GM23248 (cell line): ENCODE measurements at places on chromosomes 4 and X. TPM values are rescaled to one million over a fixed set of nuclear protein-coding genes. Genes with fewer than 3 reads are reported as not detected.

DNA sequence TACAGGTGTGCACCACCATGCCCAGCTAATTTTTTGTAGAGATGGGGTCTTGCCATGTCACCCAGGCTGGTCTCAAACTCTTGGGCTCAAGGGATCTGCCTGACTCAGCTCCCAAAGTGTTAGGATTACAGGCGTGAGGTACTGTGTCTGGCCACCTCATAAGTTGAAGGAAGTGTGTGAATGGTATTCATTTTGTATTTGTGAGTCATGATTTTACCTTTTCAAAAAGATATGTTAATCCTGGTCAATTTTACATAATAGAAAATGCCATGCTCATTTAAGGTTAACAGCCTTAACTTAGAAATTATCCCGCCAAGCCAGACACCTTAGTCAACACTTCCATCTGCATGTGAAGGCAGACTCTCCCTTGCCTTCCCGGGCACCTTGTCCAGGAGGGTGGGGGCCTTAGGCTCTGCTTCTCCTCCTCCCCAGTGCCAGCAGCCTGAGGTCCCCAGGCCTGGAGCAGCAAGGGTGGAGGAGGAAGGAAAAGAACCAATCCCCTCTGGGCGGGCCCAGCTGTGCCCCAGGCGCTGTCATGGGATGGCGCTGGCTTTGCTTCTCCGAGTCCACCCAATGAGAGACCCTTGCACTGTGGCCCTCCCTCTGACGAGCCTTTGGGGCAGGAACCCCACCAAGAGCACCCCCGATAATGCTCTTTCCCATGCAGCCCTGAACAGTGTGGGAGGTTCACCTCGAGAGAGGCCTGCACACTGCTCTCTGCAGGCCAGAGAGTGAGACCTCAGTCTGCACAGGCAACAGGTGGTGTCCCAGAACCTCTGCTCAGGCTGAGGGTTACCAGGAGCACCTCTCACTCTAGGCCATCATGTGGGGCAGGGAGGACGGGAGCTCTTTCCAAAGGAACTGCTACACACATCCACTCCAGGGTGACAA lies 37.3 kb downstream of the RNF212 start:
- DNase-seq, result no peak

GRCh38 chr4:21134994-21135393 lies 434.7 kb downstream of the PACRGL start:
- DNase-seq, result peak; percentile 61

- no peak for DNase-seq
Observed at GRCh38 chr4:141153751-141154510, 20.7 kb upstream of the RNF150 start.

GRCh38 chrX:74814681-74815080 lies 110.6 kb downstream of the NEXMIF start:
- DNase-seq, result no peak

- no peak for DNase-seq
Observed at GRCh38 chr4:175813821-175814220, 1.8 kb upstream of the GPM6A start.

DNA sequence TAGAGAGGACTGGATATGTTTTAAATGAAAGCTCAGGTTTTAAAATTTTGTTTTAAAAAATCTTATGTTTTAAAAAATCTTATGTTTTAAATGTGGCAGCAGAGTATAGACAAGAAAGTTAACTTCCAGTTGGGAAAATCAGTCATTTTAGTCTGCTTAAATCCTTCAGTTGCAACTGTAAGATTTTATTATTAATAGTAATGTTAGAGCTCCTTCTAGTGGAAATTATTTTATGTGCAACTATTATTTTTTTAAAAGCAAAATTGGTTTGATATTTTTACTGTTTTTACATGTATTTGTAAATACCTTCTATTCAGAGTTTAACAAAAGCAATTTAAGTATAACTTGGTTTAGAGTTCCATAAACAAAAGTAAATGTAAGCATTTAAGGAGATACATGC lies 8.5 kb upstream of the NUDT6 start:
- DNase-seq, result peak; percentile 57

DUSP21 gene
- not detected in 2 replicates for total RNA-seq
